ENCODE measurements at places on chromosomes 2 and 18.
A peak's percentile ranks its signal among the peaks of the same experiment; 100 is the strongest.

GRCh38 chr2:153230977-153231376 is 247.6 kb downstream of the RPRM start:
- DNase-seq: no peak

GRCh38 chr2:177285892-177286715 is 21.6 kb upstream of the NFE2L2 start:
- no peak for DNase-seq

GRCh38 chr2:175834477-175834876 is 167.6 kb downstream of the LNPK start:
- DNase-seq: no peak

DNA sequence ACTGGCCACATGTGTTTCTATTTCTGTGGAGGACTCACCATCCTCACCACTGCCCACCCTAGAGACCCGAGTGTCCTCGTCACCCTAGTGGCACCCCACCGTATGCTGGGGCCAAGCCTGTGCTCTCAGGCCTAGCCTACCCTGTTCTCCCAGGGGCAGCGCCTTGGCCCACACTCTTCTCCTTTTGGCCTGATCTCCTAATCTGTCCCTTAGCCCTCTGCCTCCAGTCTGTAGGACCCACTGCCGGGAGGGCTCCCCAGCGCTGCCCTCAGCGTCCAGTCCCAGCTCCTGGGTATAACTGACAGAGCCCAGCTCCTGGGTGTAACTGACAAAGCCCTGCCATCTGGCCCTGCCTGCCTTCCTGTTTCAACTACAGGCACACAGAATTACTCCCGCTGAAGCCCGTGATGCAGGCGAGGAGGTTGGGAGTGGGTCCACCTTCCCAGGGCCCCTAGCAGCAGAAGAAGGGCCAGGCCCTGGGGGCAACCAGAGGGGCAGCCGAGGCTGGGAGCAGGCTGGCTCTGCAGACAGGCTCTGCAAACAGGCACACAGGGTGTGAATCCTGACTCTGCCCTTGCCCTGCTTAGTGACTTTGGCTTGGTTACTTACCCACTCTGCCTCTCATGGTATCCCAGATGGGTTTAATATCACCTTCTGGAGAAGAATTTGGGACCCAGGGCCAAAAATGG is 25.6 kb upstream of the PTMA start:
- DNase-seq: no peak

DNA sequence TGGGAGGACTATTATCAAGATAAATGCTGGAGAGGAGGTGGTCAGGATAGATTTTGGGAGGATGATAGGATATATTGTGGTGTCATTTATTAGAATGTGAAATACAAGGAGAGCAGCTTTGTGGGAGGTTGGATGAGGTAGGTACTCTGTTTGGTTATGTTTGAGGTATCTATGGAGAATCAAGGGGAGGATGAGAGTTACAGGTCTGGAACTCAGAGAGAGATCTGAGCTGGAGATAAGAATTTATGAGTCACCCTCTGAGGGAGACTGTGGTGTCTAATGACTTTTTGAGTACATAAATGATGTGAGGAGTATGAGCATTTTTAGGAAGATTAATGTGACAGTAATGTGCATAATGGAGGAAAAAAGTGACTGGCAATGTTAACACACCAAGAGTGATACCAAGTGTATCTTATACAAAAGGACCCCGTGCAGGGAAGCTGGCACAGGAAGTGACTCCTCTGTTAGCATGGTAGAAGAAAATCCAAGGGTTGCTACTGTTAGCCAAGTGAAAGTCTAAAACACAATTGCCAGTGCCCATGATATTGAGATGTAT is 48.2 kb downstream of the CRIM1 start:
- DNase-seq: no peak

- no peak for DNase-seq
Observed at GRCh38 chr2:16623031-16623430, 42.6 kb downstream of the CYRIA start.

DNA sequence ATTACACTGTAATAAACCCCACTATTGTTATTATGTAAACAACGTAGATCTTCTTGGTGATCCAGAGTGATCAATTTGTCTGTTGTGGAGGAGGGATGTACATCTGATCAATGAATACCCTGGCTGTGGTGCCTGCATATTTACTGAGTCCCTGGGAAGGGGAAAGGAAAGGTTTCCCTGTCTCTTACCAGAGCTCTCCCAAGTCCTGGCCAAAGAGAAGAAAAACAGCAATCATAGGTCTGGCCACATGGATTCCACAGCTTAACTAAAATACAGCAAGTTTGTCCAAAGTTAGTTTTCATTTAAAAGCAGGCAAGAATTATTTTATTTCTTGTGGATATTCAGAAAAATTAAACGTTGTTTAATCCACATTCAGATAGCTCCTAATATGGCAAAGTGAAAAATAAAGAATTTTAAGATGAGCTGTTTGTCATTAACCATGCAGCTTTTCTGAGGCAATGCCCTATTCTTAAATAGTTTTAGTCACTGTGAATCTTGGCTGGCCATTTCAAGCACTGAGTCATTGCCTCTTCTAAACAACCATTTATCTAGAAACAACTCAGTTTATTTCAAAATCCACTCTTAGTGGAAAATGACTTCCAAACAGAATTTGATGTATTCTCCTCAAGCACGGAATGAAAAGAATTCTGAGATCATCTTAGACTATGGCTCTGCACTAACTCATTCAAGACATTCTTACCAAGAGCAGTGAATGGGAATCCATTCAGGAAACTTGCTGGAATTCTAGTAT is 1004.4 kb upstream of the CDH2 start:
- DNase-seq: no peak

DNA sequence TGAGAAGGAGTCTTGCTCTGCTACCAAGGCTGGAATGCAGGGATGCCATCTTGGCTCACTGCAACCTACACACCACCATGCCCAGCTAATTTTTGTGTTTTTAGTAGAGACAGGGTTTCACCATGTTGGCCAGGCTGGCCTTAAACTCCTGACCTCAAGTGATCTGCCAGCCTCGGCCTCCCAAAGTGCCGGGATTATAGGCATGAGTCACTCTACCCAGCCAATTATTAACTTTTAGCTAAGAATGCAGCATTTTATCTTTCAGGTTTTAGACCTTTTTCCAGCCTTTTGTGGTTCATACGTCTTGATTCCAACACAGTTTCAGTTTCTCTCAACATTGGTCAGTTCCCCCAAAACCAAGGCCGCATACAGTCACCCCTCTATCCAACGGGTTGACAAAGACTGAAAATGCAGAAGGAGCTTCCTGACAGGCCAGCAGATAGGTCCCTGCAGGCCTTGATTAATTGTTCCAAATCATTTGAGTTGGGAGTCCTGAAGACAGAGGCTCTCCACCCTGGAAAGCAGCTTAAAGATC is 262.2 kb upstream of the KLHL29 start:
- no peak for DNase-seq

DNA sequence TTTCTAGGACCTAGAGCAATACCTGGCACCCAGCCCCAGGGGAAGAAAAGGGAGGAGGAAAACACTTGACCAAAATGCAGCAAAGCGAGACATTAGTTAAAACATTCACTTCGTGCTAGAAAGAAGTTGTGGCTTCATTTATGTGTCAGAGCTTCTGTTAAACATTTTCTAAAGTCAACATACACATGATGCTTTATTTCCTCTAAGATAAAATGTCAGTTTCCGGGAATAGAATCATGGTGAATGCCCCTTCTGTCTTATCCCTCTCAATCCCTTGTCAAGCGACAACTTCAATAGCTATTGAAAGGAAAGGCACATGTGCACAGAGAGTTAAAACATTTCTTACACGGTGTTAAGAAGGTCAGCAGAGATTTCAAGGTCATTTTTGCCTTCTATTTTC is 404.6 kb upstream of the CWC22 start:
- no peak for DNase-seq

DNA sequence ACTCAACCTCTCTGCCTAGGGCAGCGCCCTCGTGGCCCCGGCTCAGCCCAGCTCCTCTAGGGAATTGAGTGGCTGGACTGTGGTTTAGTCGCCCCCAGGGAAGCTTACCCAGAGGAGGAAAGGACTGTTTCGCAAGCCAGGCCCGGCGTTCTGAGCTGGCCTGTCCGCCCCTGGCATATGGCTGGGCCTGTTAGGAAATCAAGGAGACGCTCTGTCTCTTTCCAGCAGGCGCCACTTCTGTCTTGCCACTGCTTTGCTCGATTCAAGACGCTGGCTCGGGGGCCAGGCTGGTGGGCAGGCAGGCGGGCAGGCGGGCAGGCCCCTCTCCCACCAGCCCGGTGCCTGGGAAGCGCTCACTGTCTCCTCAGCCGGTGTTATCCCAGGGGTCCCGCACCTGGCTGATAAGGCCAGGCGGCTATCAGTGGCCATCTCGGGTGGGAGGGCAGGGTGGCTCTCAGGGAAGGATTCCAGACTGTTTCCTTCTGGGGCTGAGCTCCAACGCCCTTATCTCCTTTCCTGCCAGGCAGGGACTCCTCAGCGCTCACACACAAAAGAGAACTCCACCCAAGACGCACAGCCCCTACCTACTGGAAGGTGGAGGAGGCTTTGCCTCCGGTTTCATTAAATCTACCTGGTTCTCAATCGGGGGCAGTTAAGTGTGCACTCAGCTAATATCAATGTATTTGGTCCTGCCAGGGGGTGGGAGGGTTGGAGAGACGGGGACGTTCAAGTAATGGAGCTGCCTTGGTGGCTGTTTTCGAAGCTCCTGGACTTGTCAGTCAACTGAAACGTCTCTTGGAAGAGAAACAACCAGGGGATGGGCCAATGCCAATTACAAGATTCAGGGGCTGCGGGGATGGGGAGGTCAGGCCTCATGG is 109.1 kb downstream of the SMAD7 start:
- no peak for DNase-seq

DNA sequence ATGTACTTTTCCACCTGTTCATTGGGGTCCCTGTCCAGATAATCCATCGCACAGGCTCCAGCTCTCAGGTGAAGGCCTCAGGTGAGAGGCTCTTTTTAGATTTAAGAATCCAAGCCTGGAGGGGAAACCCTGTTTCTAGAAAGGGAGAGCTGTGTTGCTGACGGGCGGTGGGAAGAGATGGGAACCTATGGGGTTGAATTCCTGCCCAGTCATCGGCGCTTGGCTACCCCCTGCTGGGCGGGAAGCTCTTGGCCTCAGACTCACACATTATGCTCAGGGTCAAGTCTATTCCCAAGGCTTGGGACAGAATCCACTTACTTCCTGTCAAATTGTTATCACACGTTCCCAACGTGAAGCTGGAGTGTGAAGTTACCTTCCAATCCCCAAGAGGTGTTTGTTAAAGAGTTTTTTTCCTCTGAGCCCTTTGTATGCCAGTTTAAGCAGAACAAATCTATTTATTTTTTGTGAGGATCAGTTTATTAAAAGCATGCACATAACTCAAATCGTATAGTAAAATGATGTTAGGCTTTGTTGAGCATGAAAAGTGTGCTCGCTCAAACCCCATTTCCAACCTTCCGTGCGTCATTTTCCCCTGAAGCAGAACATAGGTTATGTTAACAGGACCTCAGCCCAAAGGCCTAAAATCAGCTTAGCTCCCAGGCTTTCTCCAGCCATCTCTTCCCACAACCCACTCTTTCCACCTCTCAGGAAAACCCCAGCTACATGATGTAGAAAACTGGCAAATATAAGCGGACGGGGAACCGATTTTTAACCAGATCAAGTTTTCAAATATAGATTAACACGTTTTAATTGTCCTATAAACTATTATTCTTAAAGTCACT is 181.7 kb upstream of the ETAA1 start:
- peak; percentile 50 for DNase-seq

DNA sequence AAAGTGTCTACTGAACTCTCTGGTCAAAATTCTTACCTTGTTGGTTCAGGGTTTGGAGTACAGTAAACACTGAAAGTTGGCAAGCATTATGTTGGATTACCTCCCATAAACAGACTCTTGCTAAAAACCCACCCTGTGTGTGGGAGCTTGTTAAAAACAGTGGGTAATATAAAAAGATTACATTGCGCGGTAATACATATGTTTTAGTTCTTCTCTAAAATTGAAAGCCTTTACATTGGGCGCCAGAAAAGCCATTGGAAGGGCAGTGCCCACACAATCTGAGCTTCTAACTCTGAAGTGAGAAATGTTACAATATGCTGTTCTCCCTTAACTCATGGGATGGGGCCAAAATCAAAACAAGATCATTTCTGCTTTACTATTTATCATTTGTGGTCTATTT is 510.7 kb downstream of the CNTNAP5 start:
- DNase-seq: no peak

- no peak for DNase-seq
Observed at GRCh38 chr18:59932401-59932800, 32.6 kb downstream of the PMAIP1 start.

- no peak for DNase-seq
Observed at GRCh38 chr2:133606616-133607015, 38.4 kb upstream of the NCKAP5 start.

DNA sequence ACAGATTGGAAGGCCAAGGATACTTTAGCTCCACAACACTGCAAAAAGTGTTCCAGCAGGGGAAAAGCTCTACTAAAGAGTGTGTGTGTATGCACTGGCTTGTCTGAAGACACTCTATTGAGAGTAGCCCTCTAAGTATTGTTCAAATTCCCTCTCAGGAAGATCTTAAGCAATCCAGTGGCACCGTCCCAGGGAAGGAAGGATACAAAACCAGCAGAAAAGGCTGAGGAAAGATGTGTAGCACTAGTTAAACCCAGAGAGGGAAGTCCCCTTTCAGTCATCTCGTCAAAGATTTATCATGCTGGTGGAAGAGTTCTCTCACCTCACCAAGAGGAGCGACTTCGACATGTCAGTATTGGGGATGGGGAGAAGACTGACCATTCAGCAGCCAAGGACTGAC is 50.5 kb downstream of the DHRS9 start:
- DNase-seq: no peak

GRCh38 chr2:7730449-7730848 is 813.2 kb downstream of the RNF144A start:
- DNase-seq: no peak

DNA sequence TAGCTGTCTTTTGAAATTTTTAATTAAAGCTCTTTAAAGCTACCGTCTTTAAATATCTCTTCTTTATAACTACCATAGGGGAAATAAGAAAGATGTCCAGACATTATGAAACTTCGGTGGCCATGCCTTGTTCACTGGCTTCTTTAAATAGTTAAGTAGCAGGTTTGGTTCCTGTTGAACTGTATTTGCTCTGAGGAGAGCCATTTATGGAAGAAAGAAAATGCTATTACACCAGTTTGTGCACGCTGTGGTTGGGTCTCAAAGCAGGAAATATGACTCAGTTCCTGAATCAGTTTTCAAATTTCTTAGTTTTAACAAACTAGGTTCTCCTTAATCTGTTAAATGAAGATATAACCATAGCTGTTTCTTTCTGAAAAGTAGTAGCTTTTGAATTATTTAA is 12.2 kb downstream of the ARPC2 start:
- DNase-seq: no peak

- no peak for DNase-seq
Observed at GRCh38 chr2:10971888-10972260, 60.1 kb downstream of the KCNF1 start.

DNA sequence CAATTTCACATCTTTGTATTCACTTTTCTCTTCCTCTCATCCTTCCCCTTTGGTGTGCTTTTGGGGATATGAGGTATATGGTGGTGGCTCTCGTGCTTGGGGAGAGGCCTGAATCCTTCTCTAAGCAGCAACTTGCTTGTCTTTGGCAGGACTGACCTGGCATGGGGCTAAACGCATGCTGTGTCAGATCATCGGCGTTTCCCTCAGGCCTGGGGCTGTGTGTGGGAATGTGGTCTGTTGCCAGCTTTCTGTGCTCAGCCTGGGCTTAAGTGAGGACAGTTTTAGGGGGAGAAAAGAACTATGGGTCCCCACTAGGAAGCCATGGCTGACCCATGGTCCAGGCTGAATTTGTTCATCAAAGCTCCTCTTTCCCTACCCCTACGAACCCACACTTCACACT is 60.7 kb downstream of the TET3 start:
- no peak for DNase-seq

All from NT2/D1 (cell line).